ENCODE measurements at places on chromosomes 16 and 17.

GRCh38 chr17:6020376-6021010, 49.7 kb upstream of the WSCD1 start:
- DNase-seq: no peak

DNA sequence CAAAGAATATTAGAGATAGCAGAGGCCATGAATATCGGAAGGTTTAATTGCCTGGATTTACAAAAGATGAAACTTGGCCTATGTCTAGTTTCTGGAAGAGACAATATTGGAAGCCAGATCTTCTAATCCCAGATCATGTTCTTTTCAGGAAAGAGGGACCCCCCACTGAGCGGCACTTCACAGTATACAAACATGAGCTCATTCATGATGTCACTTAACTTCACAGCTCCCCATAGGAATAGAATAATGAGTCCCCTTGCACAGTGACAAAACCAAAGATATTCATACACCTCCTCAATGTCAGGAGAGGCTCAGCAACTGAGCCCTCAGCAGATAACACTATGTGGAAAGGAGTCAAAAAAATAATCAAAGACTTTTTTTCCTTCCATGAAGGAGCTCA, 147.5 kb downstream of the CDH11 start:
- no peak for DNase-seq

DNA sequence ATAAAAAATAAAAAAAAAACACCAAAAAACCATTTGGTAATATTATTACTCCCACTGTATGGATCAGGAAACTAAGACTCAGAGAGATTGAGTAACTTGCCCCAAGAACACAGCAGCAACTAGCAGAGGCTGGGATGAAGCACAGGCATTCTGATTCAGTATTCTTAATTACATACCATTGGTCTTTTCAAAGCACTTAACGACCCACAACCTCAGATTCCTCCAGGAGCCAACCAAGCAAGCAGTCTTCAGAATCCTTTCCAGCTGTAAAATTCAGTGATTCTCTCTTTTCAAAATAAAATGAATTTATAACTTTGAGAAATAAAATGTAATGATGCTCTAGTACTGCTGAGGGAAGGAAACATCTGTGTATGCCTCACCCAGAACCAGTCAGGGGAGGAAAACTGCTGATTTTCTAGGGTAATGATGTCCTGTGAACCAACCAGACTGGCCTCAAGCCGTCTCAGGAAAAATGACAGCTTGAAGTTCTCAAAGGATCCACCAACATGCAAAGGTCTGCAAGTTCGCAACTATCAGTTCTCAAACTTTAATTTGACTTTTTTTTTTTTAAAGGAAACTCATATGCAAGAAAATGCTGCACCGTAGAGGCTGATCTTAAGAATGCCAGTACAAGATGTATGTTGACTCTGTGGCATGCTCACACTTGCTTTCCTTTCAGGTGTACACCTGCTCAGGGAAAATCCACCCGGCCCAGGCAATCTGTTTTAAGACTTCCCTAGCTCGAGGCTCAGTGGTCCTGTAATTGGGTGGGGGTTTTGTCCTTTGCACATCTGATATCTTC, 9.0 kb downstream of the CUEDC1 start:
- no peak for DNase-seq

GRCh38 chr17:7992516-7992915, 9.9 kb upstream of the GUCY2D start:
- DNase-seq: no peak

DNA sequence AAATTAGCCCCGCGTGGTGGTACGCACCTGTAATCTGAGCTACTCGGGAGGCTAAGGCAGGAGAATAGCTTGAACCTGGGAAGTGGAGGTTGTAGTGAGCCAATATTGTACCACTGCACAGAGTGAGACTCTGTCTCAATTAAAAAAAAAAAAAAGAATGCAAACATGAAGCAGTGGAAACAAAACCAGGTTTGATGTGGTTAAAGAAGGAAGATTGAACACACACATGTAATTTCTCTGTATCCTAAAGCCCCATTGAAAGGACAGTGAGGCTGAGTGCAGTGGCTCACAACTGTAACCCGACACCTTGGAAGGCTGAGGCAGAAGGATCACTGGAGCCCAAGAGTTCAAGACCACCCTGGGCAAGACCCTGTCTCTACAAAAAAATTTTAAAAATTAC, 26.5 kb upstream of the SBK1 start:
- no peak for DNase-seq

DNA sequence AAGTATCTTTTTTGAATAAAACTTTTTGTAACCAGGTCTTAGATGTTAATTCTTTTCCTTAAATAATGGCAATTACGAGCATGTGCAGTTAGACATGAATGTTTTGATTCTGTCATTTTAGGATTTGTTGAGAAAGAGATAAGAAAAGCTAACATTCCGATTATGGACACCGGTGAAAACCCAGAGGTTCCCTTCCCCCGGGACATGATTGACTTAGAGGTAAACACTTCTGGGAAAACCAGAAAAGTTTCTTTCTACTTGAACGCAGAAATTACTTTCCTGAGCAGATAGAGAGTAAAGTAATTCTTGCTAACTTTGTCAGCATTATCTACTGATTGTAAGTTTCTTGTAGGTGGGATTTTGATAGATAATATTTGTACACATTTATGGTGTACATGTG, 9.2 kb downstream of the ATP6V0A1 start:
- no peak for DNase-seq

DNA sequence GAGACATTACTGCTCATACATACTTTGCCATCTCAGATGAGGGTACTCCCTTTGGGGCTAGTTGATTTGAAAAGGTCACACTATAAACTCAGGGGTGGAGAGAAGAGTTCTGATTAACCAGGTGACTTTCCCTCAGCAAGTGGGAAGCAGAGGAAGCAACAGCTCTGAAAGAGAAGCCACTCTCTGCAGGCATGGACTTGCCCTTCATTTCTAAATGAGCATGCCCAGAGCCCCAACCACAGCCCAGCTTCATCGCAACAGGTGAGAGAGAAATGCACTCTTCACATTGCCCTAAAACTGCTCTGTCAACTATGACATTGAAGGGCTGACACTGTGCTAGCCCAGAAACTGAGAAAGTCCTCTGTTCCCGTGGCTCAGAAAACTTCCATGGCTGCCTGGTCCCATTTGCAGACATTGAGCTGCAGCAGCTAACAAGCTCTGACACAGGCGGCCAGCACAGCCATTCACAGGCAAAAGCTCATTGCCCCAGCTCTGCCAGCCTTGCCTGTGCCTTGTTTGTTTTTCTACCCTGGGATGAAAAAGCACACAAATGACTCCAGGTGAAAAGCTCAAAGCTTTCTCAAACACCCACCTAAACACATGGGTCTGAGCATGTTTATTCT, 419.8 kb upstream of the DYNLRB2 start:
- DNase-seq: no peak

- no peak for DNase-seq
Observed at GRCh38 chr16:1208239-1208830, 16.7 kb downstream of the TPSG1 start.

GRCh38 chr17:80649200-80649644, 104.6 kb downstream of the RPTOR start:
- DNase-seq: no peak

- DNase-seq: no peak
Observed at GRCh38 chr17:51056813-51057510, 63.7 kb downstream of the SPAG9 start.

GRCh38 chr16:82761236-82761635, 134.5 kb downstream of the CDH13 start:
- no peak for DNase-seq

DNA sequence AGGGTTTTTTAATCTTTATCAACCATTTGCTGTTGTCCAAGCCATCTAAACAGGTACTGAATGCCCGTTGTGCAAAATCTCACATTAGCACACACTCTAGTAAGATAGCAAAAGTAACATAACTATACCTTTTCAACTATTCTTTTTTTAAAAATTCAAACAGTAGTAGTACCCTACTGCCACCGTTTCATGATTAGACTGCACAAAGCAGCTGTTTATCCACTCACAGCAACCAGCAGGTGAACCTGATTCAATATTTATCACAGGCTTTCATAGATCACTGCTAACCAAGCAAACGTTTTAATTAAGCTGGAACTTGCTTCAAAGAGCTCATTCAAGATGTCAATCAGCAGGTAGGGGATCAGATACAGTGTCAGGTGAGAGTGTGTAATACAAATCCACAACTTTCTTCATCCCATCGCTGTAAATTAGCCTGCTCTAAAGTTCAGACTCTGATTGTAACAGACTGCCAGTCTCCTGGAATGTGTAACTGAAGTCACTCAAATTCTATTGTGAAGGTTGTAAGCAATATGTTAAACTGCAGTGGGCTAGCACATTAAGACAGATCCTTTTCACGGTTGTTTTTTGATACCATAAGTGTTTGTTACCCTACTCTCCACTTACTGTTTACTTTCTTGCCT, 47.3 kb downstream of the BRIP1 start:
- no peak for DNase-seq

DNA sequence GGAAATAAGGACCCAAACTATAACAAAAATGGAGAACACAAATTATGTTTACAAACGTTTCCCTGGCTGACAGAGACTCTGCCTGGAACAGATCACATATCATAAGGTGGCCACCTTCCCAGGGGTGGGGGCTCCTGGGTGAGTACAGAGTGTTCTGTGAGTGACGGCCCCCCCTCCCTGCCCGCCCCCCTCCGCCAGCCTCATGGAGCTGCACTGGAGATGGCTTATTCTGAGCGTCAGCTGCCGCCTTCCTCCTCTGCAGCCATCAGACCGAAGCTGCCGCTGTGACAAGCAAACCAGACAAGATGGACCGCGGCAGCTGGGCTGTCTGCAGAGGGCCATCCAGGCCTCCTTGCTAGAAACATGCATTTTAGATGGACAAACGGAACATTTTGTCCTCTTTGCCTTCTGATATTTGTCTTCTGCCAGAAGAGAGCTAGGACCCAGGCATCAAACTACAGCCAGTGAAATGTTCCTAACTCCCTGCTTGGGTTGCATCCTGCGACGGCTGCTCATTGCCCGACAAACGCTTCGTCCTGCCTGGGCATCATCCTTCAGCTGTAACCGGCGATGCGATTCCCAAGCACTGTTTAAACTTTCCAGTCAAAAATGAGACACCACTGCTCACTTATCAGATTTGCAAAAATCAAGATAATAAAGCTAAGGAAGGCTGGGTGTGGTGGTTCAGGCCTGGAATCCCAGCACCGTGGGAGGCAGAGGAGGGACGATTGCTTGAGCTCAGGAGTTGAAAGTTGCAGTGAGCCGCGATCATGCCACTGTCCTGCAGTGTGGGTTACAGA, 15.3 kb upstream of the RPTOR start:
- no peak for DNase-seq

GRCh38 chr16:87227296-87227951, 89.8 kb downstream of the C16orf95 start:
- no peak for DNase-seq

DNA sequence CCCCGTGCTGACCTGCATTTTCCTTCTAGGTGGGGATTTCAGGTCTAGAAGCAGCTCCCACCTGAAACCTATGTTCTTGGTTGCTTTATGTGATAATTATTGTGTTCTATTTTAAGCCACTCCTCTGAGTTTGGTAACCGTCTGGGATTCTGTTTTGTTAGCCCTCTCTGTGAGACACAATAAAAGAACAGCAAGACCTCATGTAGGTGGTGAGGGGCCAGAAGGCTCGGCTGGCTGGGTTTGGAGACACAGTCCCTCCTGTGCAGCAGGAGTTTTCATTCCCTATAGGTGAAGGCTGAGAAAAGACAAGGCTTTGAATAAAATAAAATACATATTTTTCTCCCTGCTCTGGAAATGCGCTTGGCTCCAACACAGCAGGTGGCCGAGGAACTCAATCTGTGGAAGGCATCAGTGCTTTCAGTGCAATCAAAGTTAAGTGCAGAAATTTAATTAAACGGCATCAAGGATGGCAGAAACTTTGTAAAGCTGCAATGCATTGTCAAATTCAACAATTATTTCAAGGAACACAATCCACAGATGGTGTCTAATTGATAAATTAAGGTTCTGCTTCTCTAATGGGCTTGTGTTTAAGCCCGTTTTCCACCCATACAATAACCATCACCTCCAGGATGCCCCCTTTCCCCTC, 107.8 kb downstream of the MSI2 start:
- DNase-seq: no peak

DNA sequence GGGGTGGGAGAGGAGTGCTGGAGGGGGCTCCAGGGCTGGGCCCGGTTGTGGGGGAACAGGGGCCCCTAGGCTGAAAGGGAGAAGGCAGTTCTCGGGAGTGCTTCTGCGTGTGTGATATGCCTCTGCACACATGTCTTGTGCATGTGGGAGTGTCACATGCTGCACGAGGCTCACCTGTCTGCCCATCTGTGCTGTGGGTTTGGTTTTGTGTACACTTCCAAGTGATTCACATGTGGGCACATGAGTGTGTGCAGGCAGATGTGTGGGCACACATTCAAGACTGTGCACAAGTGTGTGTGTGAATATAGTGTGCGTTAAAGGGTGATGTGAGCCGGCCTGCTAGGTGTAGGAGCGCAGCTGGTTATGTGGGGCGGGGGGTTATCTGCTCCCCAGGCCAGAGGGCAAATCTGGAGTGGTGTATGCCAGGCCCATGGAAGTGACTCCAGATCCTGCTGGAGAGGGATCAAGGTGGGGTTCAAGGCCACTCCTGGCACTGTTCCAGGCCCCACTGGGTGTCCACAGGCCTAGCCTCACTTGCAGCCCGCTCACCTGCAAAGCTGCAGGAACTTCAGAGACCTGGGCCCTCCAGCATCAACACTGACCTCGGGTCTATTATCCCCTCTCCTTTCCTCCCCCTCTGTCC, 3.8 kb upstream of the BAHCC1 start:
- DNase-seq: no peak

GRCh38 chr17:50953831-50954601, 87.9 kb upstream of the TOB1 start:
- no peak for DNase-seq

DNA sequence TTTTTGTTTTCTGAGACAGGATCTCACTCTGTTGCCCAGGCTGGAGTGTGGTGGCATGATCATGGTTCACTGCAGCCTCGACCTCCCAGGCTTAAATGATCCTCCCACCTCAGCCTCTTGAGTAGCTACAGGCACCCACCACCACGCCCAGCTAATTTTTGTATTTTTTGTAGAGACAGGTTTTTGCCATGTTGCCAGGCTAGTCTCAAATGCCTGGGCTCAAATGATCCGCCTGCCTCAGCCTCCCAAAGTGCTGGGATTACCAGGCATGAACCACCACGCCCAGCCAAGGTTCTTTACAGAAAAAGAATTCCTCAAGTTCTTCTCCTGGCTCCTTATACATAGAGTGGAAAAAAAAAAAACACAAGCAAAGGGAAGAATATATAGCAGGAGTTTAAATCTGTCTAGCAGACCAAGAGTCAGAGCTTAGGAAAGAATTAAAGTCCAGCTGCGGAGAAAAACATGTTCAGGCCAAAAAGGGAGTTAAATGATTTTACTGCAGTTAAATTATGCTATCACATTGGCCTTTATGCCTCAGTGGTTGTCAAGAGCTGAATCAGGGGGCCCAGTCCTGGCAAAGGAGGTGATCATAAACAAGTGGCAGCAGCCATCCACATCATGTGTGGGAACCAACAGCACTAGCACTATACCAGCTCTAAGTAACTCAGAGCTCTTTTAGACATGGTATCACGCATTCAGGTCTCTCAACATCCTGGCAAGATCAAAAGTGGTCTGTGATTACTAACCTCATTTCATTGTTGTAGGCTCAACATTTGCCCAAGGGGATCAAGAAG, 39.3 kb downstream of the LIG3 start:
- no peak for DNase-seq
